Activated naive CD4-positive, alpha-beta T cell treated with anti-CD3 and anti-CD28 coated beads for 36 hours (primary cell): ENCODE measurements at places on chromosomes 1 and 21.
A peak's percentile ranks its signal among the peaks of the same experiment; 100 is the strongest.

DNA sequence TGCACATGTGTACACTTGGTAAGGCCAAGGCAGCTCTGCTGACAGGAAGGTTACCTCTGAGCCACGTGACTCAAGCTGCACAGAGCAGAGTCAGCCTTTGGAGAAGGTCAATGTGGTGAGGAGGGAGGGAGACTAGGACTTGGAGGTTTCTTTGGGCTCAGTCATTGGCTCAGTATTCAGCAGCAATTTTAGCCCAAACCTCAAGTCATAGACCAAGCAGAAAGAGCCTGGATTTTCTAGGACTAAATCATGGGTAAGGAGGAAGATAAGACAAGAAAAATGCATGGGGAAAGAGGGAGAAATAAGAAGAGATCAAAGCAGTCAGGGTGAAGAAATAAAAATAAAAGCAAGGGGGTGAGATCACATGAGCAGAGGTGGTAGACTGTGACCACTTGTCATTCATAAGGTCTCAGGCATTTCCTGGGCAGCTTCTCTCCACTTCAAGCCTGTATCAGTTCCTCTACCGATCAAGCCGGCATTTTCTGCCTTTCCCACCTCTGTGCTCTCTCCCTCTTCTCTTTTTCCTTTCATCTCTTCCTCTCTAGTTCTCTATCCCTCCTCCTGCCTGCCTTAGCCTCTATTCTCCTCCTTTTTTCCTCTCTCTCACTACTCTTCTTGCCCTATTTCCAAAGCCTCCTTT lies 51.7 kb upstream of the DUSP10 start:
- DNase-seq: peak; percentile 37

- DNase-seq: no peak
These were observed 15.4 kb downstream of the SLX9 start for GRCh38 chr21:44955141-44955797.

DNA sequence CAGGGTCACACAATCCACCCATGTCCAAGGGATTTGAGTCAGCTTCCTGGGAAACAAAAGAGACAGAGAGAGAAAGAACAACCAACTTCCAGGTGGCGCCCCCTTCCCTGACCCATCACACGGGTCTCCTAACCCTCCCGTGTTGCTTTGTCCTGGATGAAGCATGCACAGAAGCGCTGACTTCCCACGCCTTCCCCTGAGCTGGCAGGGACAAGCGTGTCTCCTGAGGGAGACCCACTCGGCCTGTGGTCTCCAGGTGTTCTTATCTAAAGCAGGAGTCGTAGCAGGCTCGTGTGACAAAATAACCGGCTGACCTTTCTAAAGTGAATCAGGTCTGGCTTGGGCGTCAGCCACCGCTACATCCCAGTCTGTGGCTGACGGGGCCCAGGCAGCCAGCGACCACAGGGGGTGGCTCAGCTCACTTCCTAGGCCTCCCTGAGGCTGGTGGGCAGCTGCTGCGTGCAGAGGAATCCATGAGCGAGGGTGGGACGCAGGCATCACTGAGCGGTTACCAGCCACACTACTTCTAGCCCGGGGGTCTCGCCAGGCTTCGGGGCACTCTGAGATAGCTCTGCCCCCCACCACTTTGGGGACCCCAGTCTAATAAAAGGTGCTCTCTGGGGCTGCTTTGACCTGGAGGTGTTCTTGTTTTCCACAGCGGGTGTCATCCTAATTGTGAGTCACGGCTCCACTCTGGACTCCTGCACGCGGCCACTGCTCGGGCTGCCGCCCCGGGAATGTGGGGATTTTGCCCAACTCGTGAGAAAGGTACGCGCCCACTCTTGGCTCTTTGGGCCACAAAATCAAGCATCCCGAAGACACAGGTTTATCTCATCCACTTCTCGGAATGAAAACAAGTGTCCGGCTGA lies 40.4 kb downstream of the UBASH3A start:
- no peak for DNase-seq

GRCh38 chr1:25620211-25620610 lies 3.6 kb downstream of the MAN1C1 start:
- peak; percentile 47 for DNase-seq

DNA sequence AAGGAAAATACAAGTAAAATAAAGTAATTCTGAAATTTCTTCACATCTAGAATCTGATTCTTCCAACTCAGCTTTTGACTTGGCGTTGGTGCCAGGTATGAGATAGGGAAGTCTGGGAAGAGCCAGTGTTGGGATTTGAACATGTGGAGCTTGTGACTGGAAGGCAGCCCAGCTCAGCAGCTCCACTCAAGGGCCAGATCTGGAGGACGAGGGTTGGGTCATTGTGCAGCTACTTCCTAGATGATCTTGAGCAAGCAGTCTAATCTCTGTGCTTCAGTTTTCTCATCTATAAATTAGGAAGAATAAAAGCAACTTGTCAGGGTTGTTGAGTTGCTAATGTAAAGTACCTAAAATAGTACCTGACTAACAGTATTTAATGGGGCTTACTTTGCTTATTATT lies 5.0 kb downstream of the ADARB1 start:
- DNase-seq: no peak

- no peak for DNase-seq
These were observed 41.0 kb downstream of the MEGF6 start for GRCh38 chr1:3570066-3570986.

DNA sequence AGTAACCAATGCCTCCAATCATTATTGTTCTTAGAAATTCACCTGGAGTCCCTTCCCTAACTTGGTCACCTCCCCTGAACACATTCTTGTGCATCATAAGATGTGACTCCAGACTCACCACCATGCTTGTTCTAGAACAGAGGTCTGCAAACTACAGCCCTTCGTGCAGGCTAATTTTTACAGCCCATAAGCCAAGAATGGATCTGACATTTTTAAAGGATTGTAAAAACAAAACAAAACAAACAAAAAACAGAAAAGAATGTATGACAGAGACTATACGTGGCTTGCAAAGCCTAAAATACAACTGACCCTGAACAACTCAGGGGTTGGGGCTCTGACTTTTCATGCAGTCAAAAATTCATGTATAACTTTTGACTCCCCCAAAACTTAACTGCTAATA lies 6.2 kb upstream of the HIVEP3 start:
- no peak for DNase-seq

DNA sequence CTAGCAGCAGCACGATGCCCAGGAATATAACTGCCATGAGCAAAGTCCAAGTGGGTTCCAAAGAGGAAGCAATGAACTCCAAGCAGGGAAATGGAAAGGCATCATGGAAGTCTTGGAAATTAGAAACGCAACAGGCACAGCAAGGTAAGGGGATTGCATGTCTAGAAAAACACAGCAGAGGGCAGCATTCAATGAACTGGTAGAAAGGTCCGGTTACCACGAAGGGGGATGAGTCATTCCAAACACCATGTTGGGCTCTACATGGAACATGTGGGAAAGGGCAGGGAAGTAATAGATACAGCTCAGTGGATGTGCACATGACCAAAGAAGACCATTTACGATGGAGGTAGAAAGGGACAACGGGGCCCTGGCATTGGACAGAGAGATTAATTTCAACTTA lies 36.4 kb downstream of the RXRG start:
- DNase-seq: peak; percentile 39

GRCh38 chr1:21143752-21144151 lies 32.9 kb downstream of the EIF4G3 start:
- DNase-seq: no peak

DNA sequence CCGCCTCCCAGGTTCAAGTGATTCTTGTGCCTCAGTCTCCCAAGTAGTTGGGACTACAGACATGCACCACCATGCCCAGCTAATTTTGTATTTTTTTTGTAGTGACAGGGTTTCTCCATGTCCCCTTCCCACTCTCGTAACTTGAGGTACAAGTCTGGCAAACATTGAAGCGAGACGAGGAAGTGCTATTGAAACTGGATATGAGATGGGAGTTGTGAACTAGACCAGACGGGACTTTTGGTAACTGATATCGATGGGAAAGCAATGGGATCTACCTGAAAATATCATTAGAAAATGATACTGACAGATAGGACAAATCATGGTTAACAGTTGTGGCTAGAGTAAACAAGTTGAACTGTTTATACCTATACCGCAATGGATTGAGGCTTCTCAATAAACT lies 95.2 kb upstream of the TRABD2B start:
- no peak for DNase-seq

DNA sequence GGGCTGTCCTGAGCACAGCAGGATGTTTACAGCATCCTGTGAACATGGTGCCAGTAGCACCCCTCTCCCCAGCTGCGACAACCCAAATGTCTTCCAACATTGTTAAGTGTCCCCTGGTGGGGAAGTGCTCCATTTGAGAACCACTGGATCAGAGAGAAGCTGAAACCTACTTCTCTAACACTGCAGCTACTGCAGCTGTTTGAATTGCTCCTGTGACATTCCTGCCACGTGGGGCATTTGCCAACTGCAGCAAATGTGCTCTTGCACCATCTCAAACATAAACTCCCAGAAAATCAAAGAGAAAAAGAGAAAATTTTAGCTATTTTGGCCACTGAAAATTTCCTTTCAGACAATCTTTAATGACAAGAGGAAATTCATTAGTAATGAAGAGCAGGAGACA lies 11.0 kb downstream of the SLC2A5 start:
- DNase-seq: no peak

DNA sequence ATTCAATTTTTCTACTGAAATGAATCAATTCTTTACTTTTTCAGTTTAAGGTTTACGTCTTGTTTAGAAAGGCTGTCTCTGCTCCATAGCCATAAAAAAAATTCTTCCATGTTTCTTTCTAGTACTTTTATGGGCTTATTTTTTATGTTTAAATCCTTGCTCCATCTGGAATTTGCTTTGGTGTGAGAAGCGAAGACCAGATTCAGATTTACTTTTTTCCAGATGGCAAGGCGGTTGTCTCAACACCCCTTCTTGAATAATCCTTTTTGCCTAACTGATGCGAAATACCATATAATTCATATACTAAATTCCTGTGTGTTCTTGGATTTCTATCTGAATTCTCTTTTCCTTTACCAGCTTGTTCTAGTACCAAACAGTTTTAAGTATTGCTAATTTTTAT lies 101.5 kb downstream of the C1orf94 start:
- no peak for DNase-seq

- DNase-seq: no peak
These were observed 96.8 kb upstream of the APP start for GRCh38 chr21:26267389-26267788.

GRCh38 chr1:47227341-47228232 lies 4.4 kb downstream of the TAL1 start:
- no peak for DNase-seq

DNA sequence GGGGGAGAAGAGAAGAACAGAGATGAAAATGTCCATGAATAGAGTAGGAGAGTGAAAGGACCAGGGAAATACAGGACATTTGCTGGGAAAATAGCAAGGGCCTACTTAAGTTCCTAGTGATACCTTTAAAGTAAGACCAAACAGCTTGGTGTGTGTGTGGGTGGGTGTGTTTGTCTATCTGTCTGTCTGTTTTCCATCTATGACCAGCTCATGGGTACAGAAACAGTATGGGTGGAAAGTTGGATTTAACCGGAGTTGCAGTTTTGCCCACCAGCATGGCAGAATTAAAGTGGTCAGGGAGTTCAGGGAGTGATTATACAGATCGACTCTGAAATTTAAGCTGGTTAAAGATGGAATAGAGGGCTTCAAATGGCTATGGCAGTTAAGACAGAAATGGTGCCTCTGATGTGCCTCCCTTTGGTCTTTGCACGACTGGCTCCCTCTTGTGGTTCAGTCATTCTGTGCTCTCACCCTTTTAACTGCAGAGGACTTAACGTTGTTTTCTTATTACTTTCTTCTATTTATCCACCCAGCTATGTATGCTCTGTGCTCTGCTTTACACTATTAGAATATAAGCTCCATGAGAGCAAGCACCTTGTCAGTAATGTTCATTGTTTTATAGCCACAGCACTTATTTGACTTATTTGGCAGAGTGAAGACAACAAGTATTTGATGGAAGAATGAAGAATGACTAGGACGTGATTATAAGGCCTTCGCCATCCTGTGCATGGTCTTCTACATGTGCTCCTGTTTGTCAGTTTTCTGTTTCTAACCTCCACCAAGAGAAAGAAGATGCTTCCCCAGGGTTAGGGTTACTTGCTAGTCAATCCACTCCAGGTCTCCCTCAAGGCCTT lies 72.7 kb upstream of the AK4 start:
- DNase-seq: peak; percentile 84

GRCh38 chr1:29113413-29114117 lies 10.1 kb downstream of the TMEM200B start:
- DNase-seq: no peak

- DNase-seq: peak; percentile 47
These were observed 2.4 kb downstream of the NTPCR start for GRCh38 chr1:232952514-232953499.

GRCh38 chr1:63294803-63295594 lies 27.4 kb upstream of the FOXD3 start:
- no peak for DNase-seq

DNA sequence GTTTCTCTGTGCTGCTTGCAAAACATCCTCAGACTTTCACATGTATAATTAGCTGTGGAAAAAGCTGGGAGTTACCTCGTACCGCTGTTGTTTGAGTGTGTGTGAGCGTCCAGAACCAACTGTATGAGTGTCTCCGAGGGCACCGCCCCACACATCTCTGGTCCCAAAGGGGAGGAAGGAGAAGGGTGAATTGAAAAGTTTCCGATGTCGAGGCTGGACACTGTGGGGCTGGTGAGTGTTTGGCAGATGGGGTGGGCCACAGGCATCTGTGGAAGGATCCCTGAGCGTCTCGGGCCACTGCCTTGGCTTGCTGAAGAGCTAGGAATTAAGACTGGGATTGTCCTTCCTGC lies 1.2 kb downstream of the ATP2B4 start:
- peak; percentile 49 for DNase-seq

GRCh38 chr1:27455139-27455811 lies 34.7 kb downstream of the WASF2 start:
- DNase-seq: peak; percentile 45

DNA sequence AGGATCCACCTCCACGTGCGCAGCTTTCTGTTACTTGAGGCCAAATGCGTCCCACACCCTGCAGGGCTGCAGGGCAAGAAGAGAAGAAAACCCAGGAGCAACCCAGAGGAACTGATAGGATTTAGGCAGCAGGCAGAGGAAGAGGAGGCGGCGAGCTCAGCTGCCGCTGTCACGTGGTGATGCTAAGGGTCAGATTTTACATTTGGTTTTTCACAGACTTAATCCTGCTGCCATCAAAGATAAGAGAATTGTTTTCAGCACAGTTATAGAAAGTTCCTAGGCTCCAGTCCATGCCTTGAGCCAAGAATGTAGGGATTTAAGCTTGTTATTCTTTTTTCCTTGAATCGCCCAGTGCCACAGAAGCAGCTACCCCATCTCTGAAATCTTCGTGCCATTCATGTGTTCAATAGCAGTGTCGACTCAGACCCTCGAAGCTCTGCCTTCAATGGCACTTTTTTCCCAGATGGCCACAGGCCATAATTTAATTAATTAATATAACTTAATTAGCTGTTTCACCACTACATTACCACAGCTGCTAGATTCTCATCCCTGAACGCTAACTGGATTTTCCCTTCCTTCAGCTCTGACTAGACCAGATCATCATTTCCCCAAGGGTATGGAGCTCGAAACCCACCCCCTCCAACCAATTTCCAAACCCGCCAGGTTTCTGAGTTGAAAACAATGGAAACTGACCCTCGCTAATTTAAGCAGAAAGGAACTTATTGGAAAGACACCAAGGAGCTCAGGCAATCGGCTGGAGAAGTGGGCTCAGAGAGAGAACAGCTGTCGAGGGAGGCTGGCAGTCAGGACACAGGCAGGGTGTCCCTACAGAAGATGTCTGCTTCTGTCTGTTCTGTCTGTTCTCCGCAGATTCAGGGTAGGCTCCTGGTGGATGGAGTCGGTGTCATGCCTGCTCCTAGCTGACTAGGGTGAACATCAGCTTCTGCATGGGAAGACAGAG lies 36.2 kb downstream of the LDLRAP1 start:
- DNase-seq: no peak

- peak; percentile 44 for DNase-seq
These were observed 2.7 kb downstream of the HIVEP3 start for GRCh38 chr1:41915786-41916571.

- no peak for DNase-seq
These were observed 381.1 kb upstream of the PKN2 start for GRCh38 chr1:88302843-88303486.
